ENCODE measurements at places on chromosomes 5 and 9.

DNA sequence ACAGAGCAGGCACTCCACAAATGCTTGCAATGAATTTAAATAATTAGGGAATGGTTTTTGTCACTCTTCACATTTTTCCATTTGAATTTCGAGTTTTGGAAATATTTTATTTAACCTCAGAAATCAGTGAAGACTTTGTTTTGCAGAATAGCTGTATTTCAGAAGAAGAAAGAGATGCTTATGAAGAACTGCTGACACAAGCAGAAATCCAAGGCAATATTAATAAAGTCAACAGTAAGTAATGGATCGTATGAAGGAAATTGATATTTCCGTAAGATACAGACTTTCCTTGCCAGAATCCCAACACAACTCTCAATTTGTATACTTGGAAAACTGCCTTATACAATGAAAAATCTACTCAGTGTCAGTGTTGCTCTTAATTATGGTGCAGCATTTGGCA is 30.5 kb downstream of the F2RL2 start:
- DNase-seq: no peak

DNA sequence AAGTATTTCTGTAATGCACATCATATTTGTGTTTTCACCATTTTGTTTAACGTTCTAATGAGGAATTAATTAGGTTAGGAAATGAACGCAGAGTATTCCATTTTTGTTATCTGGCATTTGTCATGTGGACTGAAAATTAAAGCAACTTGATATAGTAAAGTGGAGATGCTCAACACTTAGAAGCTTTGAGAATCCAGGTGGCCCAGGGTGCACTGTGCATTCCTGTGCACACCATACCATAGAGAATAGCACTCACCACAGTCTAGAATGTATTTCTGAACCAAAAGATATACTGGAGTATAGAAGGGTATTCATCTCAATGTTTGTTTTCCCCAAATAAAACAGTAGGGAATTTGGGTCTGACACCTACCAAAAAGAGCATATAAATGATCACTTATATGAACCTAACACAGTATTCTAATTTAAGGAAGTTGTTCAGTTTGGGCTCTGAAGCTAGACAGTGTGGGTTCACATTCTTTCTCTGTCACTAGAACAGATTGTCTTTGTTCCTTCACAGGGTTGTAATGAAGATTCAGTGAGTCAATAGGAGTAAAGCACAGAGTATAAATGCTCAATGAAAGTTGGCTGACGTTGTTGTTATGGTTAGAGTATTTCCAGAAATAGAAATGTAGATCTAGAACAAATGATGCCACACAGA is 125.6 kb upstream of the DMRT1 start:
- no peak for DNase-seq

DNA sequence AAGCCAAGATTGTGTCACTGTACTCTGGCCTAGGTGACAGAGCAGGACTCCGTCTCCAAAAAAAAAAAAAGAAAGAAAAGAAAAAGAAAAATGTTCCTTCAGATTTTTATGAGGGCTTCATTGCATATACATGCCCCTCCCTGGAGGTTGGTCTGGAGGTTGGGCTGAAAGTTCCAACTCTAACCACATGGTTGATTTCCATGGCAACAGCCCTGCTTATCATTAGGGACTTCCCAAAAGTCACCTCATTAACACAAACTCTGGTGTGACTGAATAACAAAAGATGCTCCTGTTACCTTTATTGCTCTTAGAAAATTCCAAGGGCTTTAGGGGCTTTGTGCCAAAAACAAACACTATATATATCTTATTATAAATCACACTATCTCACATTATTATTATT is 113.8 kb downstream of the TMC1 start:
- no peak for DNase-seq

DNA sequence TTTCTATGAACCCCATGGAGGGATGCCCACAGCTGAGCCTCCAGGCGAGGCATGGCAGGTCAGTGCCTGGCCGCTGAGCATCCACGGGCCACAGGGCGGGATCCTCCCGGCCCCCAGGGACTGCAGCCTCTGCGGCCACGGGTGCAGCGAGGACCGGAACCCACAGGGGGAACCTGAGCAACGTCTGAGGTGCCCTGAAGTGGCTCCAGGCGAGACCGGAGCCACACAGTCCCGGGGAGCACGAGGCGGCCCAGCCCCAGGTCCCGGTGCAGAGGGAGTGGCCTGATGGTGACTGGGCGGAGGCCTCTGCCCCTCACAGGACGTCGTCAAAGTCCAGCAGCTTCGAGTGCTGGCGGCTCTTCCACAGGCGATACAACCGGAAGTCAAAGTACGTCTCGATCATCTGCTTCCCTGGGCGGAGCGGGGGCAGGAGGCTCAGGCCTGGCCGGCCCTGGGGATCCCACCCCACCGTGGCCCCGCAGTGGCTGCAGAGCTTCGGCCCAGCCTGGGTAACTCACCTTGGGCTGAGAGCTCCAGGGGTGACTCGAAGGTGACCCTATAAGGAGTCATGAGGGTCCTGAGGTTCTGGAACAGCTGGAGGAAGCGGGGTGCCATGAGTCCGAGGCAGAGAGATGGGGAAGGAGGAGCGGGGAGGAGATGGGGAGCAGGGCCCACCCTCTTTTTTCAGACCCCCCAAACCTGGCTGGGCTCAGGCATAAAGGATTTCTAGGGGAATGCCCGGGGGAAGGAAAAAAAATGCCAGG is 8.1 kb upstream of the ENTPD8 start:
- DNase-seq: no peak

DNA sequence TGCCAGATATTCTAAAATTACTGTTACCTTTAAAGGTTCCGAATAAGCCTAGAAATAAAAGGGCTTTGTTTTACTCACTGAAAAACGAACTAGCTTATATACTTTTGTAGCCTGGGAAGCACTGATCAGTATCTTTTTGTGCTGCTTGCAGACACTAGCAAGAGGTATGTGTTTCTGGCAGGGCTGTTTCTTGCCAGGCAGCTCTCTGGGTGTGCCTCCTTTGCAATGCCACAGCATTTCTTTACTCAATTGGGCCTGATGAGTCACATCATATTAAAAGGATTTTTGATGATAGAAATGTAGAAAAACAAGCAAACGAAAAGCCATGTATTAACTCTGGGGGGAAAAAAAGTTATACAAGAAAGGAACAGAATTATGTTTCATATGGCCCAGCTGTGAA is 35.6 kb downstream of the CD180 start:
- DNase-seq: no peak

Data from WERI-Rb-1 (cell line).